ENCODE measurements at places on chromosomes 16 and 17.

DNA sequence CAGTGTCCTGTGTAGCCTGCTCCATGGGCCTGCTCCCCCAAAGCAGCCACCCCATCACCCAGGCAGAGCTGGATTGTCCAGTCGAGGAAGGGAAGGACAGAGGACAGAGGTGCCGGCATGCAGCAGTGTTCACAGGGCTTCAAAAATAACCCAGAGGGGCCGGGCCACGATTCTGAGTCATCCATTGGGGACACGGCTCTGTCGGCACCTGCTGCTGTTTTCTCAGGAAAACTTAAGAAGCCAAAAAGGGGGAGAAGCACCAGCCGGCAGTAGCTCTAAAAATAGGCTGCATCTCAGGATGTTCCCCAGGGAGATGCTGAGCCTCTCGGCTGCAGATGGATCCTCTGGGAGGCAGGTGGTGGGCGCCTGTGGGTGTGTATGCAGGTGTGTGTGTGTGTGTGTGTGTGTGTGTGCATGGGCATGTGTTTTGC, 1.6 kb downstream of the CA7 start:
- no peak for DNase-seq

GRCh38 chr16:68257251-68257905, 6.9 kb upstream of the SLC7A6 start:
- DNase-seq = no peak

GRCh38 chr16:6483469-6484033, 849.1 kb upstream of the RBFOX1 start:
- DNase-seq = no peak

GRCh38 chr17:38332735-38333134, 11.0 kb downstream of the GPR179 start:
- DNase-seq = no peak

DNA sequence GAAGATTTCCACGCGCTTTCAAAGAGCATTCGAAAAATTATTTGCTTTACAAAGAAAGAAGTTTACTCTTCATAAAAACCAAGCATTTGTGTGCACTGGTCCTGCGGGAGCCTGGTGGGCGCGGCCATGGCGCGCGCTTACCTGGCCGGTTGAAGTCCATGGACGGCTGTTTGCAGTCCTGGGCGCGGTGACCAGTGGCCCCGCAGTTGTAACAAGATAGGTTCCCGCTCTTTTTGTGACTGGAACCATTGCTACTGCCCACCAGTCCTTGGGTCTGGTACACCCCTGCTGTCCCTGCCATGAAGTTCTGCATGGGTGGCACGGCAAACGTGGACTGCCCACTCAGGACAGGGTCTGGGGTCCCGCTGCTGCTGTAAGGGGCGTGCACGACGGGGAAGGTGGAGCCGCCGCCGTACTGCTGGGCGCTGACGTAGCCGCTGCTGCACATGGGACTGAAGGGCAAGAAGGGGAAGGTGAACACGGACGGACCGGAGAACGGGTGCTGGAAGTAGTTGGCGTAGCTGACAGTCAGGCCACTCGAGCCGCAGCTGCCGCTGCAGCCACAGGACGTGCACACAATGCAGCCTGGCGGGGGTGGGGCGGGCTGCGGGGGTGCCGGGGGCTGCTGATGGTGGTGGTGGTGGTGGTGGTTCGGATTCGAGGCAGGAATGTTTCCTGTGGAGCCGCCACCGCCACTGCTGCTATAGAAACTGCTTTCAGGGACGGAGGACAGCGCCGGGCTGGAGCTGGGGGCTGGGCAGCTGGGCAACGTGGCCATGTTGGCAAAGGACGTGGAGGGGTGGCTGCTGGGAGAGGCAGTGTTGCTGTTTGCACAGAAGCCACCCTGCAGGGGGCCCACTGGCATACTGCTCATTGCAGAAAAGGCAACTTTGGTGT, 19.5 kb downstream of the MAP1LC3B start:
- DNase-seq = no peak

DNA sequence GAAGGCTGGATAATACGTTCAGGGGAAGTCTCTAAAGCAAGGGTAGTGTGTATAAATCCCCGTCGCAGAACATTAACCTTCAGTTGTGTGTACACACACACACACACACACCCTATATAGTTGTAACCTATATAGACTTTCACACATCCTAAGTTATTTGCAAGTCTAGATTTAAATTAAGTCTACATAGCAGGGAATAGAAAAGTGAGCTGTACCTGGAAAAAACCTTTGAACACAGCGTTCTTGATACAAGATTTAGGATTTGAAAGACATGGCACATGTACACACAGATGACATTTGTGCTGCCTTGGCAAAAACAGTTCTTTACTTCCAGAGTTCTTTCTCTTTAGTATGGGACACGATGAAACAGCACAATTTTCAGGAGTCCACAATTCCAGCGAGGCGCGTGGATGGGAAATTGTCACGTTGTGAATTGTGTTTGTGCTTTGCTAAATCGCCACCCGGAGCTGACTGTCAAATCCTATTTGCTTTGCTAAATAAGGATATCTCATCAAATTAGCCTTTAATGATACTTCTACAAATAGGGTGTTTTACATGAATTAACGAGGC, 233.9 kb downstream of the MRTFB start:
- no peak for DNase-seq

- DNase-seq = no peak
Observed at GRCh38 chr17:52227926-52228325, 69.4 kb upstream of the CA10 start.

DNA sequence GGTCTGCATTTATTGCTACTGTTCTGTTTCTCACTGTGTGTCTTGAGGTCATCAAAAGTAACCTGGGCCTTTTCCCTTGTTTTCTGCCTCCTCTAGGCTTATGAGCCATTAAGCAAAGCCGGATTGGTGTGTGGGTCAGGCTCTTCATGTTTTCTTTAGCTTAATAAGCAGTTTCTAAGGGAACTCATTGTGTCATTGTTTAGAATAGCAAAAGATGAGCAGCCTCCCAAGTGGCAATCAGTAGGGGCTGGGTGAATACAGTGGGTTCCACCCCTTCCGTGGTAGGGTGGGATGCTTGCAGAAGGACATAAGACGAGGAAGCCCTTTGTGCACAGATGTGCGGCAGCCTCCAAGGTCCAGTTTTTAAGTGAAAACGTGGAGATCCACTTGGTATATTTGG, 34.5 kb downstream of the ABCC1 start:
- DNase-seq = no peak

- peak; percentile 43 for DNase-seq
Observed at GRCh38 chr16:67562918-67563707, 787 bp downstream of the CTCF start.

- DNase-seq = no peak
Observed at GRCh38 chr16:23274968-23275367, 27.1 kb upstream of the SCNN1B start.

Measured in central memory CD8-positive, alpha-beta T cell (primary cell).